ENCODE measurements at places on chromosomes 1 and 21. TPM values are rescaled to one million over a fixed set of nuclear protein-coding genes. Genes with fewer than 3 reads are reported as not detected.

HSPA6 gene
- total RNA-seq: 0.22 TPM

PGLYRP4 gene
- total RNA-seq: not detected

AGBL4 gene
- 0.09 TPM for total RNA-seq

AMY1C gene
- not detected for total RNA-seq

RIMS3 gene
- 0.43 TPM for total RNA-seq

NUF2 gene
- total RNA-seq: 2.9 TPM

MINDY1 gene
- total RNA-seq: 10.7 TPM

PSRC1 gene
- 1.0 TPM for total RNA-seq

C21orf58 gene
- 0.87 TPM for total RNA-seq

PAQR6 gene
- total RNA-seq: 0.33 TPM

FAF1 gene
- total RNA-seq: 25.5 TPM

FHAD1 gene
- total RNA-seq: not detected

RIPPLY3 gene
- total RNA-seq: under 0.01 TPM

CLCA1 gene
- total RNA-seq: not detected

KLHDC8A gene
- total RNA-seq: not detected

SLC25A34 gene
- 0.34 TPM for total RNA-seq

SPRR2F gene
- total RNA-seq: not detected

OR2G6 gene
- not detected for total RNA-seq

ATG4C gene
- total RNA-seq: 5.8 TPM

RCSD1 gene
- 27.4 TPM for total RNA-seq

OR2L13 gene
- not detected for total RNA-seq

LCA5L gene
- 0.65 TPM for total RNA-seq

POGK gene
- 20.6 TPM for total RNA-seq

RNU1-4 gene
- under 0.01 TPM for total RNA-seq

BLACAT1 gene
- not detected for total RNA-seq

NES gene
- total RNA-seq: 36.2 TPM

KIF26B gene
- total RNA-seq: 2.3 TPM

TMEM201 gene
- total RNA-seq: 2.5 TPM

COQ8A gene
- 32.4 TPM for total RNA-seq

KLF17 gene
- total RNA-seq: not detected

VANGL2 gene
- not detected for total RNA-seq

CD52 gene
- not detected for total RNA-seq

GFI1 gene
- under 0.01 TPM for total RNA-seq

EPHA10 gene
- total RNA-seq: under 0.01 TPM

TFF3 gene
- total RNA-seq: 163 TPM

PODN gene
- total RNA-seq: not detected

TNFRSF8 gene
- under 0.01 TPM for total RNA-seq

RNU1-2 gene
- total RNA-seq: 8,230 TPM

CFHR2 gene
- not detected for total RNA-seq

TFF2 gene
- total RNA-seq: not detected

C1orf226 gene
- under 0.01 TPM for total RNA-seq

FCRL5 gene
- total RNA-seq: not detected

ATP1A4 gene
- not detected for total RNA-seq

PTPRC gene
- not detected for total RNA-seq

SNX7 gene
- 34.1 TPM for total RNA-seq

PLPPR4 gene
- 0.54 TPM for total RNA-seq

TMEM52 gene
- not detected for total RNA-seq

LIPI gene
- not detected for total RNA-seq

C1orf35 gene
- 5.2 TPM for total RNA-seq

CDC42BPA gene
- total RNA-seq: 66.4 TPM

TGFB2 gene
- total RNA-seq: 9.5 TPM

CNST gene
- 37.9 TPM for total RNA-seq

TRIM67 gene
- not detected for total RNA-seq

SRSF4 gene
- 38.1 TPM for total RNA-seq

CACNA1S gene
- not detected for total RNA-seq
